ENCODE measurements at places on chromosomes 7 and 10.

- DNase-seq = no peak
Measured at GRCh38 chr7:37089972-37090371, 358.7 kb downstream of the ELMO1 start.

DNA sequence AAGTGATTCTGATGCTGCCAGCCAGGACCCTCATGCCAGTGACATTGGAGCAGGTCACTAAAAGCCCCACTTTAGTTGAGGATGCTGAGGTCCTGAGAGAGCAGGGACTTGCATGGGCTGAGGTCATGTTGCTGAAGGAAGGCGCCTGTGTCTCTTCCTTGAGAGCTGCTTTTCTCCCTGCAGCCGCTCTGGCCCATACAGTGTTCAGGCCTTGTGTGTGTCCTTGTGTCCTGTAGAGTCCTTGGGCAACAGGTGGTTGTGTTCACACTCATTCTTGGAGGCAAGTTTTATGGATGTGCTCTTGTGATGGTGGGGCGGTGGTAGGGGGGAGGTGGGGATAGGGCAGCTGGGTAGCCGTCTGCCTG is 33.3 kb downstream of the TSPAN14 start:
- no peak for DNase-seq

DNA sequence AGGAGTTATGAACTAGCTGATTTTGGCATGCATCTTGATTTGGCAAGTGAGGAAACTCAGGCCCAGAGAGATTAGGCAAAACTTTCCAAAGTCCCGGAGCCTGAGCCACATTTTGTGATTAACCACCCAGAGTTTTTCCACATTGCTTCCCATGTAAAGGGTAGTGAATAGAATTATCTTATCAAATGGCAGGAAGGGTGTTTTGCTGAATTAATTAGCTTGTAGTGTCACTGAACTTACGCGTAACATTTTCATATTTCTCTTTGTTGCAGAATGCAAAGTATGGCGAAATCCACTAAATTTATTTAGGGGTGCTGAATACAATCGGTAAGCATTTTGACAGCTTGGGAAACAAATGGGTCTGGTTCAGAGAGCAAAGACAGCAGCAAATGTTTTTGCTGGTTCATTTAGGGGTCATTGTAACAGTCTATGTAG is 176.2 kb downstream of the ST7 start:
- no peak for DNase-seq

DNA sequence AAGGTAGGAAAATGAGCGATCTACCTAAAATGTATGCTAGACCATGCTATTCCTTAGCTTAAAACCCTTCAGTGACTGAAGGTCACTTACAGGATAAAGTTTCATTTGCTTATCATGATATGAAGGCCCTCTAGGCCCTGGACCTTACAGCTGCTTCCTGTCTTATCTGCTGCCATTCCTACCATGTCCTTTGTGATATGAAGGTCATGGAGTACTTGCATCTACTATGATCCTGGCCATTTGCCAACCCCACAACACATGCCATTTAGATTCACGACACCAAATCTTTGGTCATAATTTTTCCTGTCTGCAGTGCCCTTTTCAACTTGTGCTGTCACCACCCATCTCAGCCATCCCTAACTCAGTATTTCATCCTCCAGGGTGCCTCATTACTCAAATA is 181.8 kb upstream of the MDFIC start:
- no peak for DNase-seq

- DNase-seq = no peak
Measured at GRCh38 chr10:85615556-85615955, 751.0 kb downstream of the GRID1 start.

DNA sequence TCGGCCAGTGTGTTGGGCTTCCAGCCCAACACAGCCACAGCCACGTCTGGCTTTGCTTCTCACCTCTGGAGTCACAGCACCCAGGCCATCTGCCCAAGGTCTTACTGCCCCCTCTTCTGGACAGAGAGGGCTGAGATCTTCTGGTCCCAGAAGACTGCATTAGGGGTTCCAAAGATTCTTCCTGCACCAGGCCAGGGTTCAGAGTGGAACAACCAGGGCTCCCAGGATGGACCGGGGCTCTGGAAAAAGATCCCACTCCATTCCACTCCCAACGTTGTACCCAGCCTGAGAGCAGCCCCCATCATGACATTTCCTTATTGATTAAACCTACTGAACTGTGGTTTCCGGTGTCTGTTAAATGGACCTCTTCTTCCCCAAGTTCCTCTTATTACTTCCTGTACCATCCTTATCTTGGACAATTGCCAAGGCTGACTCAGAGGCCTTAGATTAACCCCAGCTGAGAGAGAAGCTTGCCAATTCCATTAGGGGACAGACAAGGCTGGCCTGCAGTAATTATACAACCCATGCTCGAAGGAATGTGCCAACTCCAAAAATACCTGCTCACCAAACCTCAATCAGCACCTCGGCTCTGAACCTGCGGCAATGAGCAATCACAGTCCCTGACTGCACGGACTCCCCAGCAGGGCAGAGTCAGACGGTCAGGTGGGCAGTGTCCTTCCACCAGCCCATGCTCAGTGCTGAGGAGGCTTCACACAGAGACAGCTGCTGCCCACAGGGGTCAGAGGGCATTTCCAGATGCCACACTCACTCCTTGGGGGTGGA is 47.9 kb upstream of the NPFFR1 start:
- peak; percentile 51 for DNase-seq

GRCh38 chr7:117051808-117052207 is 98.5 kb downstream of the ST7 start:
- no peak for DNase-seq

GRCh38 chr7:87541648-87542047 is 59.0 kb downstream of the ABCB1 start:
- no peak for DNase-seq

GRCh38 chr7:77284005-77284404 is 84.4 kb upstream of the FGL2 start:
- DNase-seq = no peak
